Glutamatergic neuron (in vitro differentiated cells): ENCODE measurements at places on chromosomes 13 and 19. TPM values are rescaled to one million over a fixed set of nuclear protein-coding genes. Genes with fewer than 3 reads are reported as not detected.

DNA sequence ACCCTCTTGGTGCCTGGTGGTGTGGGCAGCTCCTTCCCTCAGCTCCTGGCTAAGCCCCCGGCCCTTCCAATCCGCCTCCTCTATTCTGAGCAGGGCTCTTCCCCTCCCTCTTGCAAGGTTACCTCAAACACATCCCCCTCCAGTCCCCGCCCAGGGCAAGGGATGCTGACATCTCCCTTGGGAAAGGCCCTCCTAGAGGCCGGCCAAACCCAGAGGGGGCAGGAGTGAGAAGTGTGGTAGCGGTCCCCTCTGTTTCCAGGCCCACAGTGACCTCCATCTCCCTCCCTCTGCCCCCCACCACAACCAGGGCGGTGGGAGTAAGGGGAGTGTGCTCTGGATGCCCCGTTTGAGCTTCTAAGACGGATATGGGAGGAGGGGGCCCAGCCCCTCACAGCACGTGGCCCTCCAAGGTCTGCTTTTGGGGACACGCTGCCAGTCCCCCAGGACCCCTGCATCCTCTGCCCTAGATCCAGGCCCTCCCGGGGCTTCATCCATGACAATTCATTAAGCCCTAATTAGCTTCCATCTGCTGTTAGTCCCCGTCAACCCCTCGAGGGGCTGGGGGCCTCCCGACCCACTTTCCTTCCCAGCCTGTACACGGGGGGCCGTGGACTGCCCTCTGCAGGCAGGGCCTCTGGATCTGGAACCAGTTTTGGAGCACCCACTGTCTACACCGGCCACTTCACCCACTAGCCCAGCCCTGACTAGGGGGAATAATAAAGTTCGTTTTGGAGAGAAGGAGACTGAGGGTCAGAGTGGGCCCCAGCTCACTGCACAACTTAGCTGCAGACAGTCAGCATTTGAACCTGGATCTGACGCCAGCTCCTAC lies 2.3 kb downstream of the LINGO3 start:
- DNase-seq = no peak

DNA sequence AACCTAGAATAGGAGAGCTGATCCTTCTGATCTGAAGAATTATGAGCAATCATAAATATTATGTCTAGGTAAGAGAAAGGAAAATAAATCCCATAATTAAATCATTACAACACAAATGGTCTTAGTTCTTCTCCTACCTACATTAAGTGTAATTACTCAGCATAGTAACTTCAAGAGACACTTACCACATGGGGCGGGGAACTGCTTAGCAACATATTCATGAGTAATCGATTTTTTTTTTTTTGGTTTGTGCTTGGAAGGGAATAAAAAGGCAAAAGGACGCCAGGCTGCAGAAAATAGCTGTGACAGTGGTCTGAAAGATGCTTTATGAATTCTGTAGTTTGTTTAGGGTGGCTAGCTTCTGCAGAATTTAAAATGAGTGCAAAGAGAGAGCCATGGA lies 103.3 kb upstream of the HTR2A start:
- DNase-seq = no peak

DLL3 gene
- total RNA-seq = 788 TPM

- DNase-seq = no peak
Measured at GRCh38 chr13:25065974-25066770, 29.8 kb upstream of the PABPC3 start.

DNA sequence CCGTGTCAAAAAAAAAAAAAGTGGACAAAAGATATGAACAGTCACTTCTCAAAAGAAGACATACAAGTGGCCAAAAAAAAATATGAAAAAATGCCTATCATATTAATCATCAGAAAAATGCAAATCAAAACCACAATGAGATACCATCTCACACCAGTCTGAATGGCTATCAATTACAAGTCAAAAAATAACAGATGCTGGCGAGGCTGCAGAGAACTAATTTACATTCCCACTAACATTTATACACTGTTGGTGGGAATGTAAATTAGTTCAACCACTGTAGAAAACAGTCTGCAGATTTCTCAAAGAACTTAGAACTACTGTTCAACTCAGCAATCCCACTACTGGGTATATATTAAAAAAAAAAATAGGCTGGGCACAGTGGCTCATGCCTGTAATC lies 26.5 kb upstream of the FOXO1 start:
- no peak for DNase-seq

DNA sequence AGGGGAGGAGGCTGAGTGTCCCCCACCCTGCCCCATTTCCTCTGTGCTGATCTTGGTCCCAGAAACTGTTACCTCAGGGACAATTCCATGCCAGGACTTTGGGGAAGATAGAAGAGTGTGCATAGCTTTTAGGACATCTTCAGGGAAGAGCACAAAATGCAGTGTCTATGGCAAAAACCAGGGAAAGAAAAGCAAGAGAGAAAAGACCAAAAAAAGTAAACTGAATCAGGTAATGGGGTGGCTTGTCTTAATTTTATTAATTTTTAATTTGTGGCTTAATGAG lies 109.4 kb downstream of the NDFIP2 start:
- no peak for DNase-seq

ACER1 gene
- not detected for total RNA-seq

DNA sequence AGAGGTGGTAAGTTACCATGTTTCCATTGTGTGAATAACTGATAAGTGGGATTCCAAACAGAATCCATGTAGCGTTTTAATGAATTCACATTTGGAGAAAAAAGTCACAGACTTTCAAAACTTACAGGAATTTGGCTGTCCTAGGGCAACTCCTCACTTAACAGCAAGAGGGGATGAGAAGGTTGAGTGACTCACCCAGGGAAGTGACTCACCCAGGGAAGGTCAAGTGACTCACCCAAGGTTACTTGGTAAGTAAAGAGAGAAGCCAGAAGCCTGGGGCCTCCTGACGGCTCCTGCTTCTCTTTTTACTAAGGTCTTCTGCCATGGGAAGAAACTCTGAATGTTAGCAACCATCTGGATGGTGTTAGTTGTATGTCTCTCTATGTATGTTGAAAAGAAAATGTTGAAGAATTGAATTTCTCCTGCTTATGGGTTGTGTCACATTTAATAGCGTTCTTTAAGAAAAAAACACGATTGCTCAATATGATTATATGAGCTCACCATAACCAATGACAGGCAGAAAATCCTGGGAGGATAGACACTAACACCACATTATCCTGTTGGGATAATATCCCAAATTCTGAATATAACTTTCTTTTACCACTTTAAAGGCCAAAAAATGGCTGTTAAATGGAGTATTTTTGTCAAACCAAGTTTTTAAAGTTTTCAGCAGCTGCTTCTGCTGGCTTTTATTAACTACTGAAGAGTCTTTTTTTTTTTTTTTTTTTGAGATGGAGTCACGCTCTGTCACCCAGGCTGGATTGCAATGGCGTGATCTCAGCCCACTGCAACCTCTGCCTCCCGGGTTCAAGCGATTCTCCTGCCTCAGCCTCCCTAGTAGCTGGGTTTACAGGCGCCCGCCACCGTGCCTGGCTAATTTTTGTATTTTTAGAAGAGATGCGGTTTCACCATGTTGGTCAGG lies 195.6 kb downstream of the GGACT start:
- no peak for DNase-seq

- no peak for DNase-seq
Measured at GRCh38 chr19:29537181-29537580, 11.4 kb downstream of the VSTM2B start.

DNA sequence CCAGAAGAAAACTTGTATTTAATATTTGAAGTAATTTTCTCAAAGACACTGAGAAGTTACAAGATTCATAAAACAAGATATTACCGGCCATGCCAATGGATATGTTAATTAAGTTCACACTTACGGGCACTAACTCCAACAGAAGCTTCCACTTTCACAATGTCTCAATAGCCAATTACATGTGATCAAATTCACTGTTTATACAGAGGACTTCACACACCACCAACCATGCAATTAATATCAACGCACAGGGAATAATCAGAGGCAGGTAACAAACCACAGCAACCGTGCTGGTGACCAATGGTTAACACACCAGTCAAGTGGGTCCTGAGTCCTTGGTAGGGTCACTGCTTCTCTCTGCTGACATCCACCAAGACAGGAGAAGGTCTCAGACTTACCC lies 5.9 kb upstream of the ACOD1 start:
- no peak for DNase-seq

FXYD3 gene
- total RNA-seq = not detected

- DNase-seq = no peak
Measured at GRCh38 chr13:94667190-94667589, 45.2 kb downstream of the SOX21 start.

GRCh38 chr19:20077791-20078463 lies at the start of gene ZNF90:
Gene ZNF90, plus strand, starts transcription at chr19:20078000. Its CDS starts 133 bp downstream, at chr19:20078133.
- DNase-seq = peak; percentile 91

- DNase-seq = no peak
Measured at GRCh38 chr13:110524541-110525257, 36.8 kb downstream of the RAB20 start.

PODNL1 gene
- total RNA-seq = 8.9 TPM

DNA sequence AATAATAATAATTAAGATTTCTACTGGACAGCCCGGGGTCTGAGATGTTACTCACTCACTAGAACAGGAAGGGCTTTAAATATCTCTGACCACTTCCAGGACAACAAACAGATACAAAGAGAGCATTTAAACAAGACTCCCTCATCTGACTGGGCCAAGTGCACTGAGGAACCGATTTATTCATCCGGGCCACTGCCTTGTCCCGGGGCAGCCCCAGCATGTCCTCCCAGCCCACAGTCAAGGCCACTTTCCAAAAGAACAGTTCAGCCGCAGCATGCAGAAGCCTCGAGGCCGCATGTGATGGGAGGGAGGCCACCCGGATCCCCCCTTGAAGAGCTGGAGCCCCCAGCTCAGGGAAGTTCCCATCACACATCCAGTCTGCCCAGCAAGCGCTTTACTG lies 30.5 kb downstream of the MLLT1 start:
- no peak for DNase-seq

DNA sequence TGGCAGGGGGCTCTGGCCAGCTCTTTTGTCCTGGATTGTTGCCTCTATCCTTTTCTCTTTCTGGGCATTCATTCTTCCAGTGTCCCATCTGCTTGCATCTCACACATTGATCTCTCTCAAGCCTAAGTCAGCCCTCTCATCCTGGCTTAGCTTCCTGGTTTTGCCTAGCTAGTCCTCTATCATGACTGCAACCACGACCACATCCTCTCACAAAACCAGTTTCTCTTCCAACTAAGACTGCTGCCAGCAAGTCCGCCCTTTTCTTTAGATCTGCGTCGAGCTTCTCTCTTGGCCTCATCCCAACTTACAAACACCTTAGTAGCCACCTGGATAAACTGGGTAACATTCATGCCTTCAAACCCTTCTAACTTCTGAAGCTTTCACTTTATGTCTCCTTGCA lies 212.2 kb upstream of the HTR2A start:
- DNase-seq = no peak

RASGRP4 gene
- not detected for total RNA-seq

DNA sequence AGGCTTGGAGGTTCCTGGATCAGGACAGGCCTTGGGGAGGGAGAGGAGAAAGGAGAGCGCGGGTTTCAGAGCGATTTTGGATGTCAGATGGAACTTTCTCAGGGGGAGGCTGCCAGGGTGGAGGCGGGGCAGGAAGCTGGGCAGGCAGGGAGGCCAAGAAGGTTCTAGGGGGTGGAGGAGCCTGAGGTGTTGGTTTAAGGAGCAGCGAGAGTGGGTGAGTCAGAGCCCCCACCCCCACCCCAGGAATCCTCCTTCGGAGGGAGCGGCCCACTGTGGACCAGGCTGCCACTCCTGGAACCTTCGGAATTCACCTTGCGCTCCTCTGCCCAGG lies 15.9 kb upstream of the NOP53 start:
- DNase-seq = no peak

KIR3DL1 gene
- not detected for total RNA-seq

ZNF285 gene
- total RNA-seq = 5.2 TPM

- no peak for DNase-seq
Measured at GRCh38 chr13:94209117-94209516, 270.4 kb downstream of the DCT start.

S1PR5 gene
- not detected for total RNA-seq

DNA sequence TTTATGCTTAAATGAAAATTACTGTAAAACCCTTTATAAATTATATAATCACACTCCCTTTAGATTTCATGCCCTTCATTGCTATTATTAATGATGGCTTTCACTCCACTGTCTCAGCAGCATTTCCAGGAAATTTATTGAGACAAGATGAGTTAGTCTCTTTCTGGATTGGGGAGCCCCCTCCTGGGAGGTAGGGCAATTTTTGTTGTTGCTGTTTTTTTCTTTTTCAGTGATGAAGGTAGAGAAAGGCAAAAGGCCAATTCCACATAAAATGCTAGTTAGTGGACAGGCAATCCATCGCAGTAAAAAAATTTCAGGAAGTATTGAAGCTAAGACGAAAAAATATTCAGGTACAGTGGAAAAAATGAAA lies 80.2 kb downstream of the TEX26 start:
- no peak for DNase-seq

GRCh38 chr19:45368737-45369340 lies 1.5 kb downstream of the ERCC2 start:
- no peak for DNase-seq

DNA sequence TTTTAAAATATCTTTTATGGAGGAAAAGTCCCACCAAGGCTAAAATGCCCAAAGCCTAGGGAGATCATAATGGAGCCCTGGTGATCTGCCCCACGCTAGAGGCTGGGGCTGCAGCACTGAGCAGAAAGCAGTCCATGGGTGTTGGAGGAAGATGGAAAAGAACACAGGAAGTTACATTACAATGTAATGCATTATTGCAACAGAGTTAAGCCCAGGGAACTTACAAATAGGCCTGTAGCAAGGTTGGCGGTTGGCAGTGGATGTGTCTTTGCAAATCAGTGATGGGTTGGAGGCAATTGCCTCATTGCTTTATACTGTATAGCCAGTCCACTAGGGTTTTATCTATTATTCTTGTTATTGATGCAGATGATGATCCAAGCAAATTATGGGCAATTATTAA lies 399.9 kb downstream of the NDFIP2 start:
- DNase-seq = no peak

DNA sequence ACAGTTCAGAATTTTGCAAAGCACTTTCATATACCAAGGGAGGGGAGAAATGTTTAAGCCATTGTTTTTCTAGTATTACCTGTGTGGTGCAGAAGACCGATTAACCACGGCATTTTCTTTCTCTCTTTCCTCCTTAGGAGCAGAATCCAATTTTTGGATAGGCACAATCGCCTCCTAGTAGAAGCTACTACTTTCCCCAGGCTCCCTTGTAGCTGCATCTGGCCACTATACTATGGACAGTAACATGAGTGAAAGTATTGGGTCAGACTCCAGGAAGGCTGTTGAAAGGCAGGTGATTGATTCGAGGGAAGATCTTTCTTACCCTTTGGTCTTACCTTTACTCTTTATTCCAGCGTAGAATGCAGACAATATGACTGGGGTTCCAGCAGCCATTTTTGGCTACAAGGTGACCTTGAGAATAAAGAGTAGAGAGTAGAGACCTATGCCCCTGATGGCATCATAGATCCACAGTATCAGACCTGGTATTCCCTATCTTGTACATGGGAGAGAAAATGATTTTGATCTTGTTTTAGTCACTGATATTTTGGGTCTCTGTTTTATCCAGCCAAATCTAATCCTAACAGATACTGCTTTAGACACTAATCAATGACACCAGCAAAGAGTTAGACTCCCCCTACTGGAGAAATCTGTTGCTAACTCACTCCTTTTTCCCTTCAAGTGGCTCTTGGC lies 77.0 kb downstream of the LRRC63 start:
- no peak for DNase-seq
